ENCODE measurements at places on chromosomes 1 and 21. TPM values are rescaled to one million over a fixed set of nuclear protein-coding genes. Genes with fewer than 3 reads are reported as not detected.

The SPATA46 gene
- not detected for total RNA-seq

The RAB25 gene
- not detected for total RNA-seq

The CFH gene
- not detected for total RNA-seq

The ELAVL4 gene
- total RNA-seq = 477 TPM

The IKBKE gene
- 0.20 TPM for total RNA-seq

The UTS2 gene
- not detected for total RNA-seq

The ADCY10 gene
- 0.07 TPM for total RNA-seq

All from glutamatergic neuron (in vitro differentiated cells).